Activated naive CD8-positive, alpha-beta T cell treated with anti-CD3 and anti-CD28 coated beads, Interleukin-2, amount 50 U/mL, for 24 hours (primary cell): ENCODE measurements at places on chromosomes 6 and 20.

- no peak for DNase-seq
Observed at GRCh38 chr20:17202673-17203072, 24.2 kb upstream of the PCSK2 start.

GRCh38 chr20:48823960-48824498 lies 3.8 kb downstream of the PREX1 start:
- DNase-seq = peak; percentile 71

GRCh38 chr20:49385465-49385864 lies 97.0 kb downstream of the KCNB1 start:
- DNase-seq = no peak

GRCh38 chr6:1838604-1839213 lies 229.0 kb downstream of the FOXC1 start:
- no peak for DNase-seq

- DNase-seq = no peak
Observed at GRCh38 chr20:480044-480443, 17.7 kb upstream of the TBC1D20 start.

GRCh38 chr6:70376628-70377027 lies 36.7 kb upstream of the FAM135A start:
- DNase-seq = no peak

- no peak for DNase-seq
Observed at GRCh38 chr6:14903176-14904038, 342.5 kb upstream of the JARID2 start.

DNA sequence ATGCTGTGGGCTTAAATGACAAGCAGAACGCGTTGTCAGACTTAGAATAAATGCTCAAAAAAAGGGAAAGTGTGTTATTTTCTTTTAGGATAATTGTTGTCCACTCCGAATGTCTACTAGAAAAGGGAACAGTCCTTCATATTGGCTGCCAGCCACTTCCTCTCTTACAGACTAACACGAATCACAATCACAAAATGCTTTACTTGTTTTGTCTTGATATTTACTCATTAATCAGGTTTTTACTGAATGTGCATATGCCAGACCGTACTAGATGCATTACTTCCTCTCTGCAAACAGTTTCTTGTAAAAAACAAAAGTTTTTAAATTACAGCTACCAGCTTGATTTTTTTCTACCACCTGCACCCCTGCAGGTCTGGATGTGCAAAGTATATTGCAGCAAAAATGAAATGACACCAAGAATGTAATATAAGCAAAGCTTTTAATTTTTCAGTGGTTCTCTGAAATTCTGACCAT lies 821 bp downstream of the DHX35 start:
- no peak for DNase-seq

GRCh38 chr6:121971931-121972335 lies 427.5 kb upstream of the HSF2 start:
- DNase-seq = no peak

DNA sequence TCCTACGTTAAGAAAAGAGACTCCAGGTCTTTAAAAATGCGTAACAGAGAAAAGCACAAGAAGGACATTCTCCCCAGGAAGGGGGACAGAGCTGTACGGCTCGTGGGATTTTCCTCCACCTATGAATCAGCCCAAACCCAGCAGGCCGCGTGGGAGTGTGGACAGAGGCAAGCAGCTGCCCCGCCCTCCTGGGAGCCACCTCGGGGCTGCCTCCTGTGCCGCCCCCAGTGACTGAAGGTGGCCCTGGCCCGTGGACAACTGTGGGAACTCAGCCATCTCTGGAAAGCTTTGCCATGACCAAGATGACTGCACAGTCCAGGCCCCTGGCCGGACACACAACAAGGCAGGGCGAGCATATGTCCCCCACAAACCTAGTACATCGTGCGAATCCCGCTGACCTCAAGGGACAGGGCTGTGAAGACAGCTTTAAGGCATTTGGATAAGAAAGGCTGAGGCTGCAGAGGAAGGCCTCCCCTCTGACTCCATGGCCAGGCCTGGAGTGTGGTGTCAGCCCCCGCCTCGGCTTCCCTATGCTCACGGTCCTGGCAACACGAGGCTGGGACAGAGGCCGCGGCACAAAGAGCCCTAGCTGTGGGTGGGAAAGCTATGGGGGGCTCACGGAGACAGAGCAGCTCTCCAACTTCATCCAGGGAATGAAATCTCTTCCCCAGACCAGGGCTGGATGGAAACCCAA lies 26.9 kb downstream of the PXDC1 start:
- DNase-seq = no peak

DNA sequence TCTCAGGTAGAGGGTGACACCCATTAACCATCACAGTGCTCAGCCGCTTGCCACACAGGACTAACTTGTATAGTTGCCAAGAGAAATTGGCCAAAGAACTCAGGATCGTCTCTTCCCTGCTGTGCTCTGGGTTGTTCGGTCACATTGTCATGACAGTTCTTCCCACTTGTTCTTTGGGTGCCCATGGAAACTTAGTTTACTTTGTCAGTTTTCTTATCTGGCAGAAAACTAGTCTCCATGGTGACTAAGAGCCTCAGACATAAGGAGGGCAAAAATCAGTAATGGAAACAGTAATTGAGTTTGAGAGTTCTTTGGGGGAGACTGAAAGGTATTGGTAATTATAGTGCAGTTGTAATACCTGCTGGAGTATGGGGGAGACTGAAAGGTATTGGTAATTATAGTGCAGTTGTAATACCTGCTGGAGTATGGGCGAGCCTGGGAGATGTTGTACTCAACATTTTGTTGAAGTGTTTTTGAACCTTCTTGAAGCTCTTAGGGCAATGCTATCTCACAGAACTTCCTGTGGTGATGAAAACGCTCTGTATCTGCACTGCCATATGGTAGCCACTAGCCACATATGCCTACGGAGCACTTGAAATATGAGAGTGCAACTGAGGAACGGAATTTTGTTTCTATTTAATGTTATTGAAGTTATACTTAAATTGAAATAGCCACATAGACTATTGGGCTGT lies 95.2 kb upstream of the HDGFL1 start:
- DNase-seq = no peak

- DNase-seq = no peak
Observed at GRCh38 chr6:168925671-168926070, 328.0 kb downstream of the THBS2 start.

DNA sequence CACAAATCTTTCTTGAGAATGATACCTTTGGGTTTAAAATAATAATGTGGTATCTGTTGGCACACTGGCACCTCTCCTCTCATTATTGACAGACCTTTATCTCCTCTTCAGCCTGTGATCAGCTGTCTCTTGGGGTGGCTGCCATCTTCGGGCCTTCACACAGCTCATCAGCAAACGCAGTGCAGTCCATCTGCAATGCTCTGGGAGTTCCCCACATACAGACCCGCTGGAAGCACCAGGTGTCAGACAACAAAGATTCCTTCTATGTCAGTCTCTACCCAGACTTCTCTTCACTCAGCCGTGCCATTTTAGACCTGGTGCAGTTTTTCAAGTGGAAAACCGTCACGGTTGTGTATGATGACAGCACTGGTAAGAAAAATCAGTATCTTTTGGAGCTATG lies 232.8 kb downstream of the GRIK2 start:
- DNase-seq = no peak

DNA sequence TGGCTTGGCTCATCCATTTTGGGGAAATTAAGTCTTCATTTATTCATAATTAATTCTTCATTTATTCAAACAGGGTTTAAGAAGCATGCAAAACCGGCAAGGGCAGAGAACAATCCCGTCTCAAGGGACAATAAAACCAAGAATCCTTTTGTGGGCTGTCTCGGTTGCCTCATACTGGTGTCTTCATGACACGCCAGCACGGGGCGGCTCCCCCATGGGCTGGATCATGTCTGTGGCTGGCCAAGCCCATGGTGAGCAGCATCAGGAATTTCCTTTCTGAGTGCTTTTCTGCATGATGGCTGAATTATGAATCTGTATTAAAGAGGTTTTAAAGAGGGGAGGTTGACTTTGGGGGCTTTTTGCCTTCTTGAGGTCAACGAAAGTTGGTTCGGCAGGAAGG lies 38.3 kb upstream of the DUSP22 start:
- no peak for DNase-seq

DNA sequence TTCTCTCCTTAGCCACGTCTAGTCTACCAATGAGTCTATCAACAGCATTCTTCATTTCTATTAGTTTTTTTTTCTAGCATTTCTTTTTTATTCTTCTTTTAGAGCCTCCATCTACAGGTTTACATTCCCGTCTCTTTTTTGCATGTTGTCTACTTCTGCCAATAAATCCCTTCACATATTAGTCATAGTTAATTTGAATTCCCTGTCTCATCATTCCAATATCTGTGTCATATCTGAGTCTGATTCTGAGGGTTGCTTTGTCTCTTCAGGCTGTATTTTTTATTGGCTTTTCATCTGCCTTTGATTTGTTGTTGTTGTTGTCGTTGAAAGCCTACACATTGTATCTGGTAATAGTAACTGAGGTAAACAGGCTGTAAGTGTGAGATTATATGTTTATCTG lies 104.6 kb downstream of the HMGCLL1 start:
- DNase-seq = no peak

DNA sequence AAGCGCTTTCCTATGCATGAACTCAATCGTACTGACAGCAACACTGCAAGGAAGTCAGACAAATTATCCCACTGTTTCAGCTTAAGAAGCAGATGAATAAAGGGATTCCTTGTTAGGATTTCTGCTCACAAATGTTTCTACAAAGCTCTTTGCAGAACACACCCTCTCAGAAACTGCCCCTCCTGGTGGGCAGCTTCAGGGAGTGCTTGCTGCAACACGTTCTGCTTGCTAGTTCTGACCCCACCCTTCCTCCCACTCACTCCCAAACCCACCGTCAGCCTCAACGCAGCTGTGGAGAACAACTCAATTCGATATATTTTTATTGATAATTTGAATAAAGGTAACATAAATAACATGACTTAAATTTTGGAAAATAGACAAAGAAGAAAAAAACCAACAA lies 250.8 kb upstream of the PRDM1 start:
- no peak for DNase-seq

GRCh38 chr20:22908437-22908836 lies 126.7 kb upstream of the SSTR4 start:
- DNase-seq = no peak

DNA sequence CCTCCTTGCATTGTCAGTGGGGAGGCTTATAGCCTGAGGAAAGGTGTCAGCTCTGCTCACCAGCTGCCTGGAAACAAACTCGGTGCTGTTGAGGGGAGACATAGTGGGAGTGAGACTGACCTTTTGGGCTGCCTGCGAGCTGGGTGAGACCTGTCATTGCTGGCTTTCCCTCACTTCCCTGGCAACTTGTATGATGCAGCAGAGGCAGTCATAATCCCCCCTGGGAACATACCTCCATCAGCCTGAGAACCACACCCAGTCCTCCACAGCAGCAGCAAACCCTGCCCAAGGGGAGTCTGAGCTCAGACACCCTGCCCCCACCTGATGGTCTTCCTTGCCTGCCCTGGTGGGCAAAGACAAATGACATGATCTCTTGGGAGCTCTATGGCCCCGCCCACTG lies 521.2 kb upstream of the IMPG1 start:
- DNase-seq = no peak

GRCh38 chr6:144063246-144063743 lies 32.1 kb downstream of the SF3B5 start:
- no peak for DNase-seq

GRCh38 chr20:37475252-37475651 lies 45.8 kb upstream of the NNAT start:
- DNase-seq = no peak

GRCh38 chr20:63881451-63882226 lies 13.3 kb upstream of the DNAJC5 start:
- DNase-seq = no peak

- no peak for DNase-seq
Observed at GRCh38 chr20:11492386-11492785, 425.3 kb upstream of the BTBD3 start.

GRCh38 chr6:74749211-74750147 lies 456.4 kb downstream of the COL12A1 start:
- DNase-seq = no peak

DNA sequence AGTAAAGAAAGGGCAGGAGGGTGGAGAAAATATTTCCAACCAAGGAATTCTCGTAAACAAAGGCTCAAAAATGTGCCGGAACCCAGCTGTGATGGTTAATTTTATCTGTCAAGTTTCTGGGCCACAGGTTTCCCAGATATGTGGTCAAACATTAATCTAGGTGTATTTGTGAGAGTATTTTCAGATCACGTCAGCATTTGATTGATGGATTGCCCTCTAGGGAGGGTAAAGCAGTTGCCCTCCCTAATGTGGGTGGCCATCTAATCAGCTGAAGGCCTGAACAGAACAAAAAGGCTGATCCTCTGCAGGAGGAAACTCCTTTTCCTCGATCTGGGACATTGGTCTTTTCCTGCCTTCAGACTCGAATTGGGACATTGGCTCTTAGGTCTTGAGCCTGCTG lies 298.7 kb upstream of the TCF21 start:
- no peak for DNase-seq

GRCh38 chr6:47922391-47922790 lies 140.6 kb downstream of the OPN5 start:
- no peak for DNase-seq

GRCh38 chr6:138263963-138264362 lies 45.7 kb upstream of the PBOV1 start:
- no peak for DNase-seq

- no peak for DNase-seq
Observed at GRCh38 chr20:10474606-10475184, 39.6 kb downstream of the SLX4IP start.

- DNase-seq = peak; percentile 69
Observed at GRCh38 chr6:155126727-155127439, 131.8 kb downstream of the TIAM2 start.

- DNase-seq = no peak
Observed at GRCh38 chr20:49597825-49598395, 30.0 kb upstream of the PTGIS start.

- DNase-seq = no peak
Observed at GRCh38 chr6:136095986-136096385, 154.1 kb downstream of the MTFR2 start.

DNA sequence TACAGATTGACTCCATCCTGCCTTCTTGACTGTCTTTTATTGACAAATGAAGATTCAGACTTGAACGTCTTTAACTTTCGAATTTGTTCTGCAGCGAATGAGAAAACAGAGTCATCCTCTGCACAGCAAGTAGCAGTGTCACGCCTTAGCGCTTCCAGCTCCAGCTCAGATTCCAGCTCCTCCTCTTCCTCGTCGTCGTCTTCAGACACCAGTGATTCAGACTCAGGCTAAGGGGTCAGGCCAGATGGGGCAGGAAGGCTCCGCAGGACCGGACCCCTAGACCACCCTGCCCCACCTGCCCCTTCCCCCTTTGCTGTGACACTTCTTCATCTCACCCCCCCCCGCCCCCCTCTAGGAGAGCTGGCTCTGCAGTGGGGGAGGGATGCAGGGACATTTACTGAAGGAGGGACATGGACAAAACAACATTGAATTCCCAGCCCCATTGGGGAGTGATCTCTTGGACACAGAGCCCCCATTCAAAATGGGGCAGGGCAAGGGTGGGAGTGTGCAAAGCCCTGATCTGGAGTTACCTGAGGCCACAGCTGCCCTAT lies 12.2 kb downstream of the BRD2 start:
- no peak for DNase-seq

GRCh38 chr6:133833949-133834359 lies 55.0 kb upstream of the TCF21 start:
- DNase-seq = no peak
